ENCODE measurements at places on chromosomes 5 and 9. TPM values are rescaled to one million over a fixed set of nuclear protein-coding genes. Genes with fewer than 3 reads are reported as not detected.

The GALT gene
- 24.8 TPM for polyA plus RNA-seq

The LRRC19 gene
- polyA plus RNA-seq = not detected

The ZNF454 gene
- 0.78 TPM for polyA plus RNA-seq

The FOXD4L4 gene
- not detected for polyA plus RNA-seq

The TAF9 gene
- 171 TPM for polyA plus RNA-seq

Measured in AG04450 (cell line).